DMS79 treated with DMSO at 0.1 percent for 48 hours (cell line): ENCODE measurements at places on chromosomes 3 and 15.

GRCh38 chr3:177601152-177601551, 403.9 kb upstream of the TBL1XR1 start:
- DNase-seq: no peak

DNA sequence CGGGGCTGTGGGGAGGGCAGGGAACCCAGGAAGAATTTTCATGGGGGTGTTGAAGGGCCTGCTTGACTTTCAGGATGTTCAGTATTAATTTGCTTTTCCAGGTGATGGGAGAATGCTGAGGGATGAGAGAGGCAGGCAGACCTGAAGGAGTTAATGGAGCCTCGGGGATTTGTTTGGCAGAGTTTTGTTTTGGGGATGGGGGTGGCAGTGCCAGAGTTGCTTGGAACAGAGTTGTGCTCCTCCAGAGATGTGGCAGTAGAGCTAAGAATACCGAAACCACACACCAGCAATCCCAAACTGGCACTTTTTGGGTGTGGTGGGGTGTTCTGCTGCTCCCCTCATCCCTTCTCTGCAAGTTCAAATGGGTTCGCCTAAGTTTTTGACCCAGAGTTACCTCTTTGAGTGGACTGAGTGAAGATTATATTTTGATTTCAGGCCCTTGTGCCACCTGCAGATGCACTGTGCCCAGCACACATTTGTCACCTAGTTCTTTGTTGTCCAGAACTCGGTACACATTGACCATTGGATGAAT, 1.6 kb downstream of the BOC start:
- no peak for DNase-seq

DNA sequence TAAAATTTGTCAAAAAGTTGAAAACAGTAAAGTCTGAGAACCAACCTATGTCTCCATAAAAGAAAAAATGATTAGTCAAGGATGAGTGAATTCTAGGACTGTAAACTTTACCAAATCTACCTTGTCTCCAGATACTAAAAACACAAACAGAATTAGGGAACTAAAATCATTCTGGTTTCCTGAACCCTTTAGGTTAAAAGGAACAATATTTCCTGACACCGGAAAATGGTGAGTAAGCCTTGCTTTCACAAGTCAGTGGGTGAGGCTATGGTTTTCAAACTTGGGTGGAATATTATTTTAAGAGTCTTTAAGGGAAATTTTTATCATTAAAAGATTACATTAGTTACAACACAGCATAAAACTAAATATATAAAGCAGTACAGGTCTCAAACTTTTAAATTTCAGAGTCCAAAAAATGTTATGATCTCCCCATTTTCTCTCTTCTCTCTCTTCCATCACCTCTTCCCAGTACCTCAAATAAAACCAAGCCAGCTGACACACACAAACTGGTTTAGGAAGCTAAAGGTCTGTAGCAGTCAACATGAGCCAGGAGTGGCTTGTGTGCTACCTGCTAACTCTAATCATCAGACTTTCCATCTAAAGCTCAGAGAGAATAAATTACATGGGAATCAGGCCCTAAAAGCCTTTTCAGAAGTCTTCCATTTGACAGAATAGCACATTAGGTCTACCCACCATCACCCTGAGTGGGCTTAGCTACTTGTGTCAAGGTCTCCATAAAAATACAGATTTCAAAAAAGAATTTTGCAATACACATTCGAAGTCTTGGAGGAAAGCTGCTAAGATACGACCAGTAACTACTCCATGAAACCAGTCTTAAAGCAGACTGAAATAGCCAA, 2.2 kb downstream of the SLC12A6 start:
- DNase-seq: no peak

- no peak for DNase-seq
These were observed 12.6 kb downstream of the RPL32 start for GRCh38 chr3:12828751-12829150.

- no peak for DNase-seq
These were observed 39.0 kb downstream of the CYP19A1 start for GRCh38 chr15:51299187-51300015.

DNA sequence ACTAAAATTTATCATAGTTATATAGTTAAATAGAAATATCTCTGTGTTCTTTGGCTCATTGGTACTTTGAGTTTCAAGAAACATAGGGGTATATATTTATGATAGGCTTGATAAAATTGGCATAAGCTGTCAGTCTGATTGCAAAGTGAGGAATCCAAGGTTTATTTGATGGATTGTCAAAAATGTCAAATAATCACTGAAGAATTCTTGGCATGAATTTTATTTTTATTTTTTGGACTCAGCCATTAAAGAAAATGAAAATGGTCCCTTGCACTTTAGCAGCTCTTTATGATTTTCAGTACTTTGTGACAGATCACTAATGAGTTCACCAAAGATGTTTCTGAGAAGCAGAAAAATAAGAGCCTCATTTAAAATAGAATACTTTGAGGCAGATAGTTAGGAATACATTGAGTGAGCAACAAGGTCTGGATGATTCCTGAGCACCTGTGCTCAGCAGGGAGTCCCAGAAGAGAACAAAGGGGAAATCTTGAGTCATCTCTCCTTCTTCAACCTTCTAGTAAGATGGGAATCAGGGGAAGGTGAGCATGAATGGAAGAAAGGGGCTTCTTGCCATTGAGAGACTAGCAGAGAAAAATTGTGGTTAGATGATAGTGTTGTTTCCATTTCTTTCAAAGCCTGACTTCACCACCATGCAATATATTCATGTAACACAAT, 85.3 kb upstream of the VEPH1 start:
- no peak for DNase-seq

GRCh38 chr15:55003965-55004873, 192.5 kb downstream of the RSL24D1 start:
- no peak for DNase-seq

- DNase-seq: no peak
These were observed 13.4 kb downstream of the FOXL2NB start for GRCh38 chr3:138960417-138960852.

GRCh38 chr3:189641776-189642175, 10.6 kb downstream of the TP63 start:
- no peak for DNase-seq
